COLO829 (cell line): ENCODE measurements at places on chromosomes 1 and 21.
A peak's percentile ranks its signal among the peaks of the same experiment; 100 is the strongest.

DNA sequence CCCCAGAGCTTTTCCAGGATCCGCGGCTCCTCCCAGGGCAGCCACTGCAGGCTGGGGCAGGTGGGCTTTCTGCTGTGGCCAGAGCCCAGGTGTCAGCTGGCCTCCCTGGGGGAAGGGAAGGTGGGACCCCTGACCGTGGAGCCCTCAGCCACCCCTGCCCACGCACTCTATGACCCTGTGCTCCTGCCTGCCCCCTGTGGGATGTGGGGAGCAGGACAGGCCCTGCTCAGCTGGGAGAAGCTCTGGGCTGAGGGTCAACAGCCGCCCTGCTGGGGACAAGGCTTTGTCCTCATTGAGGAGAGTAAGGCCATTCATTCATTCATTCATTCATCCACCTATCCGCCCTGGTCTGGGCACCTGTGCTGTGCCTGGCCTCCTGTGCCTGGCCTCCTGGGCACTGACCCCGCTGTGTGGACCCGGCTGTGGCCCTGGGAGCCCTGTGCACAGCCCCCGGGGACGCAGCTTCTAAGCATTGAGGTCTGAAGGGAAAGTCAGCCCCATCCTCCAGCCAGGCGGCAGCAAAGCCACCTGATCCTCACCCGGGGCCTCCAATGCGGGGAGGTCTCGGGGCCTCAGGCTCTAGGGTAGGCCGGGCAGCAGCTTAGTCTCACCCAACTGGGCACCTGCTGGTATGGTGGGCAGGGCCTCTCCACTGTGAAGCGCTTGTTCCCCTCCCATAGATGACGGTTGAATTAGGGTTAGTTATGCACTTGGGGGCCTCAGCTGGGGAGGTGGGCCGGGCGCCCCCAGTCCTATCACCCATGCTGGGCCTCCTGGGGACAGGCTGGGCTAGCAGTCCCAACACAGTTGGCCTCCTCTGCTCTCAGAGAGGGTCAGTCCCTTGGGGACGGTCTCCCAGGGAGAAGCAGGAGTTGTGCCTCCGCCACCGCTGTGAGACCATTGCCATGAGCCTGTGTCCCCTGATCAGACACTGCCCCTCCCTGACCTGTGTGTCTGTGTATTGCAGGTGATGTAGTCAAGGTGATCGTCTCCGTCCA, 6.0 kb downstream of the TNFRSF14 start:
- no peak for DNase-seq

DNA sequence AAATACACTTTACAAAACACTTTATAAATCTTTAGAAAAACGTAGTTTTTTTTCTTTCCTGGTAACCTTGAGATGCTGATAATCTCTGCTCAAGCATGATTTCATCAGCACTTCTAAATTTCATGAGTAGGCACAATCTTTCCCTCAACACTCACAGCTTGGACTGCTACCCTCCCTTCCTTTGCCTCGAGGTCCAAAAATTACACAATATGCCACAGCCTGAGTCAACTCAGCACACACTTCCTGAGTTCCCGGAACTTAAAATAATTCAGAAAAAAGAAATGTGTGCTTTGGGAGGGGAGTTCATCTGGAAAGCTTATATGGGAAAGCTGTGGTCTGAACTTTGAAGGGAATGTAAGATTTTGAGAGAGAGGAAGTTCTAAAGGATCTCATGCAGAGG, 5.9 kb downstream of the CLCA2 start:
- peak; percentile 58 for DNase-seq

DNA sequence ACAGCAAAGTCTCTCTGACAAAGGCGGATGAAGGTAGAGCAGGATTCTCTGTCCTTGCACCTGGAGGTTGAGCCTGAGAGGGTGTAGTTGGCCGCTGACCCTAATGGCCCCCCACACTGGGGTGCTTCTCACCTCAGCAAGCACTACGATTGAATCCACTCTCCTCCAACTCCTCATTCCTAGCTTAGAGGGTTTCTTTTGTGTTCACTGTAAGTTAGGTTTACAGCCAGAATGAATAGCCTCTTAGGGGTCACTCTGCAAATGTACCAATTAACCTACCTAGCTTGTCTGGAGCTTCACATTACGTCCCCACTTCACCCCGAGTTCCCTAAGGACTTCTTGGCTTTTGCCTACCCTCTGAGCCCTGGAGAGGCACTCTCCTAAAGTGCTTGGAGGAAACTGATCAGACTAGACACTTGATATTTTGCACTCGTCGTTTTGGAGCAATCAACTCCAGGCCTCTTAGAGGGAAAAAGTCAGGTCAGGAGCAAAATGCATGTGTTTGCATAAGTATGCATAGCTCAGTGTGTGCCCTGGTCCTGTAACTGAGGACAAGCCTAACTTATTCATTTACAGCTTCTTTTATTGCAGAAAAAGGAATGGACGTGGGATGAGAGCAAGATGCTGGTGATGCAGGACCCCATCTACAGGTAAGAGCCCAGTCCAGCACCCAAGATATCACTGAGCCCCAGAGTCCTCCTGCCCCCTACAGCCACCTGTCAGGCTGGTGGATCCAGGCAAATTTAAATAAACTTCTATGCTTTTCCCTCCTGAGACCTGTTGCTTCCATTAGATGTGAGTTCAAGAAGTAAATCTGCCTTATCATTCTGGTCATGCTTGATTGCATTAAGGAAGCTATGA, 76.4 kb downstream of the SPATA46 start:
- DNase-seq: no peak

GRCh38 chr1:172637522-172637921, 21.4 kb upstream of the FASLG start:
- peak; percentile 68 for DNase-seq

- DNase-seq: peak; percentile 28
Measured at GRCh38 chr1:168179438-168180147, 831 bp downstream of the TIPRL start.

- no peak for DNase-seq
Measured at GRCh38 chr1:11352816-11353799, 80.1 kb downstream of the UBIAD1 start.

DNA sequence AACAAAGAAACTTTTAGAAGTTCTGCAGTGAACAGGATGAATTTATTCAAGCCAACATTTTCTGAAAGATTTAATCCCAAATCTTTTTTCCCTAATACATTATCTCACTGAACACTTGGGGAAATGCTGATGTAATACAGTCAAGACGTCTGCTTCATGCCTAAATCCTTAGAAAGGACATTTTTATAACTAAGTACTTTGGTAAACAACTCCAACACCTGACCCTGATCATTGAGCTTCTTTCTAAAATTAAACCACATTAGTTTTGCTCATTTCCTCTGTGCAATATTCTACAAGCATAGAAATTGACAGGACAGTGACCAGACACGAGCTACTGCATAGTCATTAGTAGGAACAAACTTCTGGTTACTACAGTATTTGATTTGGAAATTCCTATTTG, 183.5 kb downstream of the TPR start:
- no peak for DNase-seq

DNA sequence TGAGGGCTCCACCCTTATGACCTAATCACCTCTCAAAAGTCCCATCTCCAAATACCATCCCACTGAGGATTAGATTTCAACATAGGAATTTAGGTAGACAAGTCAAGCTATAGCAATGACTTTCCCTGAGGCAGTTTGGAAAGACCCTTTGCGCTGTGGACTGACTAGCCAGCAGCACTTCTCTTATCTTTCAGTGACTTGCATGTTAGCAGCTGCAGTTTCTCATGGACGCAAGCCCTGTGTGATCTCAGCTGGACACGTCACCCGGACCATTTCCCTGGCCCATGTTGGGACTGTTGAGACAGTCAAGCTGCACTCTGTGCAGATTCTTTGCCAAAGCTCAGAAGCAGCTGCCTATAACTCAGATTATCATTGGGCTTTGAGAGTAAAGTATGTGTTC, 408.1 kb upstream of the USP24 start:
- no peak for DNase-seq

- no peak for DNase-seq
Measured at GRCh38 chr1:31624309-31624708, 6.8 kb downstream of the HCRTR1 start.
